ENCODE measurements at places on chromosomes 5 and 9.

- DNase-seq: no peak
Observed at GRCh38 chr9:94101162-94101853, 17.0 kb downstream of the PTPDC1 start.

DNA sequence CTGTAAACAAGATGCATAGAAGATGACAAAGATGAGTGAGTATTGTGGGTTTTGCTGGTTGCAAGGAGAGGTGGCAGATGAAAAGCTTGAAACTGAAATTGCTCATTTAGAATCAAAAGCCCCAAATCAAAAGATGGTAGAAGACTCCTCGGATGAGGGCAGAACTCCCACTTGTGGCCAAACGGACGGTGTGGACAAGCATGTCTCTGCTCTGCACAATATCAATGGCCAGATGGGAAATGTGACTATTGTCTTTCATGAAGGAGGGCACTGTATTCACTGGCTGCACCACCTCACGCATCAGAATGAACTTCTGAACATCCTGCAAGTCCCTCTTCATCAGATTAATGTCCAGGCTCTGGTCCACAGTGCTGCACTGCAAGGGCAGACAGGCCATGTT lies 541.7 kb downstream of the MTRR start:
- DNase-seq: no peak

DNA sequence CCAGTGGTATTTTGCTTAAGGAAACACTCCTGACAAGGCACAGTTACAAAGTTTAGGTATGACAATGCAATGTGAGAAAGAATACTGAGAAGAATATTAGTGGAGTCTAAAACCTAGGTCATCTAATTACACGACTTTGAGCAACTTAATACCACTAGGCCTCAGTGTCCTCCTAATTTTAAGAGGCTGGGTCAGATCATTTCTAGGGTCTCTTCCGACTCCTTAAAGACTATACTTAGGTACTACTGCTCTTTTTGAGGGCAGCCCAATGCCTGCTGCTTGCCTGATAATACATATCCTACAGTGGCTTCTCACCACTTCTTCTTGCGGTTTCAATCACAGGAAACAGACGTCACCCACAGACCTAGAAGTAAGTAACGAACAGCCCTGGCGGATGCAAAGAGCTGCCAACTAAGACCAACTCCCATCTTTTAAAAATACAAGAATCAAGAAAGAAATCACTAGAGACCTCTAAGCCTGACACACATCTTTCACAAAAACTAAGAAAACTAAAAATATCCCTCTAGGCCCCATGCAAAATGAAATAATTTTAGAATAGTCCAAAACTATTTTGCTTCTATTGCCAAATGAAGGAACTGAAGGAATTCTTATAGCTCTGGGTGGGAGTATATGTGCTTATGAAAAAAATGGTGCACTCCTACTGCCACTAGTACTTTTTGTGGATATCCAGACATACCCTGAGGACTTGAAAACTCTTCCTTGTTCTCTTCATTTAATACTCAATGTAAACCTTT lies 13.1 kb downstream of the DIAPH1 start:
- no peak for DNase-seq

DNA sequence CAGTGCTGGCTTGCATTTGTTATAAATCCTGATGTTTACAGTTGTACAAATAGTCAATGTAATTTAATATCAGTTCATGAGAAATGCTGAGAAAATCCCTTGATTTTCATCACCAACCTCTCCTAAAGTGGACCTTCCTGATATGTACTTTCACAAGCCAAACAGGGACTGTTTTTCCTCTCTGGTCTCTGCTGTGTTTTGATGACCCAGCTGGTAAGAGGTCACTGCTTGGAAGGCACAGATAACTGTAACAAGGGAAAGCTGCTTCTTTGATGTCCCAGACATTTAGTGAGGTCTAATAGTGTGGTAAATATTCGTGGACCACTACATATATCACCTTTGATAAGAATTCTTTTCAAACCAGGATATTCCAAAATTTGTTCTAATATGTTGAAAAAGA lies 68.7 kb upstream of the HAPLN1 start:
- DNase-seq: no peak

- DNase-seq: no peak
Observed at GRCh38 chr5:58266402-58266801, 193.5 kb downstream of the PLK2 start.

GRCh38 chr9:8864545-8864896 lies 1064.9 kb upstream of the DMAC1 start:
- no peak for DNase-seq

DNA sequence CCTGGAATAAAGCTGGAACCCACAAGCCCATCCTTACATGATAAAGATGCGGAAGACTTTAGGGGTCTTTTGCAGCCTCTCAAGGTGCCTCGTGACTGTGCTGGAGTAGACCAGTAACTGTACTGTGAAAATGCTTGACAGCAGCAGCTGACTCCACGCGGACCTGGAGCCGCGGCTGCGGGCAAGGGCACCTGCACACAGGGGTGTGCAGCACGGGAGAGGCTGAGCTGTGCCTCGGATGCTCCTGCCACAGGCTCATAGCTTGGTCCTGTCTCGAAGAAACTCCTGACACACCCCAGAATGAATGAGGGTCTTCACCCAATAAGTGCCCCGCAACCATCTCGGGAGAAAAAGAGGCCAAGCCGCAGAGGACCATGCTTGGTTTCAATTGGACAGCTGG lies 40.3 kb upstream of the CEP72 start:
- DNase-seq: no peak

GRCh38 chr9:107740088-107740980 lies 250.8 kb upstream of the KLF4 start:
- no peak for DNase-seq

GRCh38 chr9:84121991-84122523 lies 141.5 kb downstream of the RMI1 start:
- no peak for DNase-seq

GRCh38 chr5:59921816-59922215 lies 28.3 kb upstream of the PDE4D start:
- DNase-seq: no peak

DNA sequence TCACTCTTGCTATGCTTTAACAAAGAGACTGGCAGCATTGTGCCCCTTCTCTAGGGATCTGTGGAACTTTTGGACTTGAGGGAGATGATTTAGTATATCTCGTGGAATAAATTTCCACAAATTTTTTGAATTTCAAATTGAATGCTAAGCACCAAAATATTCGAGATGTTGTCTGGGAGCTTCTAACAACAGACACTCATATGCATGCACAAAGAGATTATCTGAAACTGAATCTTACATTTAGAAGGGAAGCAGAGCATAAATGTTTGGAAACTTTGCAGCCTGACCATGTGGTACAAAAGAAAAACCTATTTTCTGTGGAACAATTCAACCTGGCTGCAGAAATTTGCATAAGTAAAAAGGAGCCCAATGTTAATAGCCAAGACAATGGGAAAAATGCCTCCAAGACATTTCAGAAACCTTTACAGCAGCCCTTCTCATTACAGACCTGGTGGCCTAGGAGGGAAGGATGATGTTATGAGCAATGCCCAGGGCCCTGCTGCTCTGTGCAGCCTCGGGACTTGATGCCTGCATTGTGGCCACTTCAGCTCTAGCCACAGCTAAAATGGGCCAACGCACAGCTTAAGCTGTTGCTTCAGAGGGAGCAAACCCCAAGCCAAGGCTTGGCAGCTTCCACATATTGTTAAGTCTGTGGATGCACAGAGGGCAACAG lies 285.8 kb upstream of the FAM174A start:
- no peak for DNase-seq

DNA sequence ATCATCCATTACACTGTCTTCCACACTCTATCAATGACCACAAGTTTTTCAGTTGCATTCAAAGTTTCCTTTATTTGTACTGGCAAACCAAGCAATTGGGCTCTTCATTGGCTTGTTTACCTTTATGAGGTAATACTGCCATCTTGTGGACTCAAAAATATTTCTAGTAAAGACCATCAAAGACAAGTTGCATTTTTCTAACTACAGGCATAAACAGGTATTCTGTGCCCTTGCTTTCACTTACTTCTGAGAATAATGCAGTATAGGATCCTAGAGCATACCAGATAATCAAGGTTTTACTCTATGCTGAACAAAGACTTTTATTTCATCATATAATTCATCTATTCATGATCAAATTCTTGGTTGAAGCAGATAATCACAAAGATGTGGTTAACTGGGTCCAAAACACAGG lies 173.7 kb upstream of the POU5F2 start:
- DNase-seq: no peak

- DNase-seq: no peak
Observed at GRCh38 chr5:149586708-149587318, 5.5 kb downstream of the ARHGEF37 start.

DNA sequence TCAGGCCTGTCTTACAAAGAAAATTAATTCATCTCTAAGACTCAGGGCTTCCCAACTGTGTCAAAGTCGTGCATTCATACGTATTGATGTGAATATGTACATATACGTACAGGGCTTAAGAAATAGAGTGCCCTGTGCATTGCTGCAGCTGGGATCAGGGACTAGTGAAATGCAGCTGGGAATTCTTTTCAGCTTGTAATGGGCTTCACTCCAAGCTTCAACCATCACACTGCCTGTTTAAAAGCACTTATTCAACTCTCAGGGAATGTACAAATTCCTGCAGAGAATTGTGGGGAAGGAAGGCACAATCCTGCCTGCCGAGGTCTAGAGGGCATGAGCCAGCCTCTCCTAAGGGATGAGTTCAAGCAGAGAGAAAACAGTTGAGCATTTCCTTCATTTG lies 59.6 kb upstream of the MAN2A1 start:
- no peak for DNase-seq
